ENCODE measurements at places on chromosomes 5 and 9.

DNA sequence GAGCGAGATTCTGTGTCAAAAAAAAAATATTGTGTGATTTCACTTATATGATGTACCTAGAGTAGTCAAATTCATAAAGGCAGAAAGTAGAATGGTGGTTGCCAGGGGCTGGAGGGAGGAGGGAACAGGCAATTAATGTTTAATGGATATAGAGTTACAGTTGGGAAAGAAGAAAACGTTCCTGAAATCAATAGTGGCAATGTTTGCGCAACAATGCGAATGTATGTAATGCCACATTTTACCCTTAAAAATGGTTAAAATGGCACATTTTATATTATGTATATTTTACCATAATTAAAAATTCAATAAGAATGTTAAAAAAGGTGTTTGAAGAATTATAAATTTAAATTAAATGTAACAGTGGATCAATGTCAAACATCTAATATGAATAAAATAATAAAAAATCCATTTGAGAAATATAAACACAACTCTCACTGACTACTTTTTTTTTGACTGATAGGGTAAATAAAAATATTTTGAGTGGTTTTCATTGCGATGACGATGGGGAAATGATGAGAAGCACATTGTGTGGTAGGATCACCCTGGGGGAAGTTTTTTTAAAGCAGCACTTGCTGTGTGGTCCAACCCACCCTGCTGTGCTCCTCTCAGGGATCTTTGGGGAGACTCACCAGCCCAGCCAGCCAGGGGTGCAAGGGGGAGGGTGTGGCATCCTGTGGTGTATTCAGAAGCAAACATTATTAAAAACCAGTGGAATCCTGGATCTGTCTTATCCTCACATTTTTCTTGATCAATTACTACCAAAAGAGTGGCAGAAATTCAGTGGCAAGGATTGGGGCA, 4.3 kb downstream of the FYB1 start:
- no peak for DNase-seq

DNA sequence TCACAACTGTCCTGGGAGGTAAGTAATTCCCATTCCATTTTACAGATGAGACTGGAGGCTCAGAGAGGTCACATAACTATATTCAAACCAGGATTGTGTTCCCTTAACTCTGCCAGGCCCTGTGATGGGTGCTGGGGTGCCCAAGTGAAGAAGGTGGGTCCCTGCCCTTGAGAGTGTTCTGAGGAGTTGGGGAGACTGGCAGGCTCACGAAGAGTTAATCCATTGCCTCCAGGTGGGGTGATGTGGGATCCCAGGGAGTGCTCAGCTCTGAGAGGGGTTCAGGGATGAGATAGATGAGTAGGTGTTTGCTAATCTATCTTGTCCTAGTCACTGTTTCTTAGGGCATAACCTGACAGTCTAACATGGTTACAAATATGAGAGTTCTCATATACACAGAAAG, 36.7 kb downstream of the GSN start:
- no peak for DNase-seq

GRCh38 chr9:21432672-21433425, 7.4 kb upstream of the IFNA1 start:
- DNase-seq: no peak

- no peak for DNase-seq
These were observed 53.6 kb downstream of the SEMA4D start for GRCh38 chr9:89444274-89444673.

DNA sequence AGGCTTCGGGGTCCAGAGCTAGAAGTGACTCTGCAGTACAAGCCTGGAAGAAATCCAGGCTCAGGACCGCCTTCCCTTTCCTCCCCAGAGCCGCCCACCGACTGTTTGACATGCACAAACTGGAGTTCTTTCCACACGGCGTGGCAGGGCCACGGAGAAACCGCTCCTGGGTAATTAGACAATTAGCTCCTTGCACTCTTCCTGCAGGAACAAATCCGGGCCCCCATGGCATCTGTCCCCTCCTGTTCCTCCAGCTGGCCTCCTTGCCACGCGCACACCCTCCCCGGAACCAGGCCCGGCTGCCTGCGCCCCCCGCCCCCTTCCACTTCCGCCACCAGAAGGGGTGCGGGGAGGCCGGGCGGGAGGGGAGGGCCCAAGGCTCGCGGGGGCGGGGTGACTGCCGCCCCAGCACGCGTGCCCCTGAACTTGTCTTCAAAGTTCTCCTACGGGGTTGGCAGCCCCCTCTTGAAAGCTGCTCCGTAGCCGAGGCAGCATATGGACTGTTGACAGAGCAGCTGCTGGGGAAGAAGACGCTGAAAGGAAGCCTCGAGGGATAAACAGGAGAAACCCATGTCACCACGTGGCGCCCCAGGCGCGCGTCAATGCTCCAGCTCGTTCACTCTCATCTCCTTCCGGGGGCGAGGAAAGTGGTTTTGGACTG, 74.3 kb downstream of the SEC61B start:
- DNase-seq: no peak

- DNase-seq: no peak
These were observed 6.6 kb downstream of the SMARCA2 start for GRCh38 chr9:2021731-2022130.

DNA sequence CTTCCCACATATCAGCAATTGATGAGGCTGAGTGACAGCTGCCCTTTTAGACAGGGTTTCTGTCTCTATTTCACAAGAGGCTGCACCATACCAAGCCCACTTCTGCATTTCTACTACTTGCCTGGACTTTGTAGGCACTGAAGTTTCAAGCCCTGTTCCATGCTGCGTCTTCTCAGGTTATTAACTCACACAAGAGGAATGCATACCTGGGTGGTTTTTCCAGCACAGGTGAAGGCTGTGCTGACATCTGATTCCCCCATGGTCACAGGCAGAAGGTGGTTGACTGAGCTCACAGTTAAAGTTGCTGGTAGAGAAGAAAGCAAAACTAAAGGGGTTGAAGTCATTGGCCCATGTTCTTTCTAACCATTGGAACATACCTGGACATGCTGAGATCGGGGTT, 86.6 kb downstream of the MAMDC2 start:
- DNase-seq: no peak

- no peak for DNase-seq
These were observed 17.2 kb downstream of the S100Z start for GRCh38 chr5:76867038-76867437.

- no peak for DNase-seq
These were observed 97.0 kb downstream of the PDE6A start for GRCh38 chr5:149847611-149848010.

- DNase-seq: no peak
These were observed 2.1 kb downstream of the PAPPA start for GRCh38 chr9:116155698-116156039.

DNA sequence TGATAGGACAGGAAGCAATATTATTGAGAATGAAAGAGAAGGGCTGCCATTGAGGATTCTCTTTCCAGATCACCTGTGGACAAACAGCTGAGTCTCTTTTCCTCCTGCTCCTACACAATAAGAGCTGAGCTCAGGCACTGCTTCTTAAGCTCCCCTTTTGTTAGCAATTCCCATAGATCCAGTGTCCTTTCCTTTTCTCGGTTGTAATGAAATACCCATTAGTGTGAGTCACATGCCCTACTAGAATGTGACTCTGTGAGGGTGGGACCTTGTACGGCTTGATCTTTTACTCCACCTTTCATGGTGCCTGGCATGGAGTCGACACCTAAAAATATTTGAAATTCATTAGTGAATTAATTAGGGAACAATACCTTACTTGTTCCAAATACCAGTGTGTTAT, 269.2 kb downstream of the NR3C1 start:
- DNase-seq: no peak

GRCh38 chr5:10649666-10650380, 86.0 kb downstream of the ANKRD33B start:
- DNase-seq: no peak

GRCh38 chr5:57434683-57435082, 47.9 kb downstream of the ACTBL2 start:
- DNase-seq: no peak

DNA sequence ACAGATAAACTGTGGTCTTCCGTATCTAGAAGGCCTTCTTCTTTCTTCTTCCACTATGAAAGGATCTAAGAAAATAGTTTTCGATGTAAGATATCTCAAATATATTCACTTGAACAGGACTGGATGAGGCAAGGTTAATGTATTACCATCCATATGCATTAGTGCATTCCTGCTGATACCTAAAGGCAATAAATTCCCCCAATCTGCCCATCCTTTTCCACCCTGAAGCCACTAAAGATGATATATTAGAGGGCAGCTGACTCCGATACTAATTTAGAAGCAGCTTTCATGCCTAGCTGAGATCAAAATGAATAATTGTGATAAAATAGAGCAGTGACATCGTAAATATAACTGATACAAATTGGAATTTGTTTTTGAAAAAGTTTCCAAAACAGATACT, 63.3 kb downstream of the DEPDC1B start:
- DNase-seq: no peak

- no peak for DNase-seq
These were observed 25.7 kb upstream of the FREM1 start for GRCh38 chr9:14935964-14936363.

- no peak for DNase-seq
These were observed 330.8 kb upstream of the SGCD start for GRCh38 chr5:155996123-155996522.

- DNase-seq: no peak
These were observed 1.2 kb upstream of the PCDHGA10 start for GRCh38 chr5:141411575-141411974.

DNA sequence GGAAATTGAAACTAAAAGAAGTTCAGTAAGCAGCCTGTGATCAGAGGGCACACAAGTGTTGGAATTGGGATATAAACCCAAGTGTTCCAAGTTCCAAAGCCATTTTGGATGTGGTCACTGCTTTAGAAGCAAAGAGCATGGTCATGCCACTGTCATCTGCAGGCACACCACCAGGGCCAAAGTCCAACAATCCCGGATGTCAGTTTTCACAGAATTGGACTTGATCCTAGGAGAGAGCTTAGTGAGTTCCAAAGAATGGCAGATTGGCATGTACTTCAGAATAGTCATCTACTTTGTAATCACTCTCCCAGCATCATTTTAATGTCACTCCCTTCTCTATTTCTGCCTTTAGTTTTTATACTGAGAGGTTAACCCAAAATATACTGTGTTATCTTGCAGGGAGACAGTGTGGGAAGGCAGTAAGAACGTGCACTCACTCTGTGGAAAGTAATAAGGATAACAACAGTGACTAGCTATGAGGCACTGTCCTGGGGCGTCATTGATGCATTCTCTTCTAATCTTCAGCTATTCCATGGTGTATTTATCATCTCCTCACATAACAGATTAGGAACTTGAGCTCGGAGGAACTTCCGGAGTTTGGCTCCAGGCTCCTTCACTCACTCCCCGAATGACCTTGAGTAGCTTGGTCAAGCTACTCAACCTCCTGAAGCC, 388.0 kb downstream of the ACTL7B start:
- no peak for DNase-seq

DNA sequence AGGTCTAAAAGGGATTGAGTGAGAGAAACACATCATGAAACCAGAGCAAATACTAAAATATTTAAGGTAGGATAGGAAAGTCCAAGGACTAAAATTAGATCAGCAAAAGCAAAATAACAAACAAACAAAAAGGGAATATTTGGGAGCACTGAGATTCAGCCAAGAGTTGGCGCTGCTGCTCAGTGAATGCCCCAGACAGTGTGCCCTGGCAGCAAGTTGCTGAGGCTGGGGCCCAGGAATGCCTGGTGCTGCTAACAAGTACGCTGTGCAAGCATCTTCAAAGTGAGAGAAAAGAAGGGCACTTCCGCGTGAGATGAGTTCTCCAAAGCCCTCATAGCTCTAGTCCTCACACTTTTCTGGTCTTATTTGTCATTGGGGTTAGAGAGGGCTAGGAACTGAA, 603.3 kb downstream of the EFNA5 start:
- no peak for DNase-seq

DNA sequence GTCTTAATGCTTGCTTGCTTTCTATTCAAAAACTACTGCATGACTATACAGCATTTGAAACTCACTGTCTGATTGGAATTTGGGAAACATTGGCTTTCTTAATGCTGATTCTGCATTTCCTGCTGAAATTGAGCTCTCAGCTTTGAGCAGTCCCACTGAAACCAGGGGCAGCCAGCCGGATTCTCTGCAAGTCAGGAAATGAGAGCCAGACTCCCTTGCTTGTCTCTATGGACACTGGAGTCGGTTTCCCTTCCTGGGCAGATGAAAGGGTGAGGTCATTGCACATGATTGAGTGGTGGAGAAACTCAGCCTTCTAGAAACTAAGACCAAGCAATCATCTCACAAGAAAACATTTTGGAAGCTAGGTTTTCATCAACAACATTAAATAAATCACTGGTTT, 119.7 kb upstream of the SPATA31C2 start:
- DNase-seq: no peak

DNA sequence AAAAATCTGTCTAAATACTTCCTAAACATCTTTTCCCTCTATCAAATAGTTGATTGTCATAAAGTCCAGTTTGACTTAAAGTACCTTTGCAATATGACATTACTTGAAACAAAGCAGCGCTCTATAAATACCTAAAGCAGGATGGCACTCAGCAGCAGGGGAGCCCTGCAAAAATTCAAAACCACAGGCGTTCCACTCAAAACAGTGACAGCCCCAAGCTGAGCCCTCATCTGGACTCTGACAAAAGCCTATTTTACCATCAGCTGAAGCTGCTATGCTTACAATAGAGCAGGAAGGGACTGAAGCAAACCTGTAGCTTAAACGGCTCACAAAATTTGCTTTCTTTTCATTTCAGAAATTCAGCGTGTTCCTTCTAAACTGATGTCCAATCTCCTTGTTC, 11.5 kb downstream of the GABRA6 start:
- no peak for DNase-seq

DNA sequence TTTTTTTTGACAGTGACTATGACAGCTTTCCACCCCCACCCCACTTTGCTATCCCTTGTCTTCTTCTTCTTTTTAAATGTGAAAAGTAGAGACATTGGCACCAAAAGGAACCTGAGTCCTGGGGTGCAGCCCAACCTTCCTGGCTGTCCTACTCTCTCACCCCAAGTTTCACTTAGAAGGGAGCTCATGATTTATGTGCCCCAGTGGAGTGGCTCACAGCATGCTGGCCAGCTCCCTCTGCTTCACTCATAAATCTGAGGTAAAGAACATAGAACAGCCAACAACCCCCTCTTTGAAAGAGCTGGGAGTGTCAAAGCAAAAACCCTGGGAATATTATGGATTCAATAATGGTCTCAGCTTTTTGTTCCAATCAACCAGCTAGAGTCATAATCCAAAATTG, 196.3 kb upstream of the DAPK1 start:
- DNase-seq: no peak

GRCh38 chr9:114015607-114016006, 62.5 kb downstream of the AMBP start:
- no peak for DNase-seq

- DNase-seq: no peak
These were observed 1.8 kb downstream of the AUH start for GRCh38 chr9:91359734-91360470.

DNA sequence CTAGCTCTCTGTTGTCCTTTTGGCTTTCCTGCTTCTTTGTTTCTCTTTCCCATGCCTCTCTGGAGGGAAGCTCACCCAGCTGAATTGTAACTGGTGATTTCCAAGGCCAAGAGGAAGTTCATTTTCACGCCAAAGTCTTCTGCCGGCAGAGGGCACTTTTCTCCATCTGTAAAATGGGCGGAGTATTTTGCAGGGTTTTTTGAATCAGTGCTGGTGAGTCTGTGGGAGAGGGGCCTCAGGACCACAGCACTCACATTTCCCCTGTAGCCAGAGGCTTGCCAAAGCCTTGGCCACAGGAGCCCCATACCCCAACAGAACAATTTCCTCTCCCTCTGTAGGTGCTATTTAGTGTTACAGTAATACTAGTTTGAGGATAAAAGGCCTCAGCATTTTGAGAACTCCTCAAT, 42.3 kb upstream of the MATR3 start:
- DNase-seq: no peak

- no peak for DNase-seq
These were observed 24.8 kb downstream of the ANXA1 start for GRCh38 chr9:73176450-73176875.

GRCh38 chr5:57406641-57407040, 76.0 kb downstream of the ACTBL2 start:
- no peak for DNase-seq

All from Panc1 (cell line).